Activated B cell treated with CpG ODN at 0.5 μM for 24 hours (primary cell): ENCODE measurements at places on chromosomes 4 and X.

GRCh38 chr4:70893790-70894189, 8.4 kb upstream of the MOB1B start:
- no peak for DNase-seq

- no peak for DNase-seq
These were observed 38.7 kb upstream of the DCLK2 start for GRCh38 chr4:150039274-150040127.

GRCh38 chr4:86432559-86433134, 72.8 kb upstream of the MAPK10 start:
- no peak for DNase-seq

DNA sequence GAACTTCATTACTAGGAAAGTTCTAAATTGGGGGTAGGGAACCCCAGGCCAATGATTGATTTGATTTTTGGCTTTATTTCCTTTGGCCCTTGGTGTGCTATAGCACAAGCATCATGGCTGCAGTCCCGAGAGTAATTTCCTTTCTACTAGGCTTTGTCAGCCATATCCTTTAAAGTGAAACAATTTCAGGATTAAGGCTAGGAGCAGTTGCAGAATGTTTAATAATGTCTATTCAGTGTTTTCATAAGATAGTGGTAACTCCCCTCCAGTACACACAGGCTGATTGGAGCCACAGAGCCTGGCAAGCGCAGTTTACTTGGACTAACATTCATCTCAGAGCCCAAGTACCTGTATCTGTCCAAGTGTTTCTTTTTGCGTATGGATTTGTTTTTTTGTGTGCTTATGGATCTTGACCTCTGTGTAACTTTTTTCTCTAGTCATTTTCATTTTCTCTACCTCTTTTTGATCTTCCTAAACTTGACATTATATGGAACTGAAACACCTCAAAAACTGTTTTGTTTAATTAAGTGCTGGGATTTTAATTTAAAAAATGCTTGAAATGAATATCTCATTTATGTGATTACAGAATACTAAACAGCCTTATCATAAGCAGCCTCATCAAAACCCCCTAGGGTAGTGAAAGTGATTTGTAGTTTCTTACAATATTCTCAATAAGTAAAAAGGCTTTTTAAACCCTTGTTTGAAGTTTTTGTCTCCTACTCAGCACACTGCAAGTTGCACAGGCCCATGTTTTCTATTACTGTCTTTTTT, 7.5 kb downstream of the STIM2 start:
- DNase-seq, result no peak

- DNase-seq, result no peak
These were observed 98.0 kb downstream of the PAPSS1 start for GRCh38 chr4:107622006-107622405.

DNA sequence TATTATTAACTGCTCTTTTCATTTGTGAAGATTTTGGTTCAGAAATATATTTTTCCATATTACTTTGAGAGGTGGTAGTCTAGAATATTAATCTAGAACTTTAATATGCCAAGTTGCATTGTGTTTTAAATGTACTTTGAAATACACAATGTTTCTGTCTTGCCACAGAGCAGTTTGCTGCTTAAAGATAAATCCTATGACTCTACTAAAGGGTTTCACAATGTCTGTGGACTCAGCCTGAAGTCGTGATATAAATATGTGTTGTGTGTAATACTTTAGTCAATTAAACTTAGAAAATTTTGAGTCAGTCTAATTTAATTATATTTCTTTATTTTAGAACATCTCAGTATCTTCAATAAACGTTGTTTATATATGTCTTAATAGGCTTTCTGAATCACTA, 1771.7 kb upstream of the PCDH7 start:
- DNase-seq, result no peak

GRCh38 chr4:139934057-139934707, 219.8 kb downstream of the MAML3 start:
- DNase-seq, result no peak

DNA sequence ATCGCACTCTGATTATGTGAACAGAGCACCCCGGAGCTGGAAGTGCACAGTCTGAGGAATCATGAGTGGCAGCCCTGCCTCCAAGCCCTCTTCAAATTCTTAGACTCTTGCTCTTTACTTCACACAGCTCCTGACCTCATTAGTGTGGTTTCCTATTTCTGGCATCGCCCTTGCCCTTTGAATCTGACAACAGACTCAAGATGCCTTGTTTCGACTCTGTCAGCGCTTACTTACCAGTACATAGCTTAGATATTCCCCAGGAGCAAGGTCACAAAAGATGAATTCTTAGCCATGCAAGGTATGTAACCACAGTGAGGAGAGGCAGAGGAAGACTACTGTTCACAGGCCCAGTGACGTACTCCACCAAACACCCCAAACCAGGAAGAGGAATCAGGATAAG, 167.2 kb downstream of the KDR start:
- DNase-seq, result no peak

GRCh38 chr4:81470456-81471297, 1.0 kb downstream of the RASGEF1B start:
- DNase-seq, result peak; percentile 53

GRCh38 chr4:124070688-124071484, 641.6 kb downstream of the ANKRD50 start:
- DNase-seq, result no peak

DNA sequence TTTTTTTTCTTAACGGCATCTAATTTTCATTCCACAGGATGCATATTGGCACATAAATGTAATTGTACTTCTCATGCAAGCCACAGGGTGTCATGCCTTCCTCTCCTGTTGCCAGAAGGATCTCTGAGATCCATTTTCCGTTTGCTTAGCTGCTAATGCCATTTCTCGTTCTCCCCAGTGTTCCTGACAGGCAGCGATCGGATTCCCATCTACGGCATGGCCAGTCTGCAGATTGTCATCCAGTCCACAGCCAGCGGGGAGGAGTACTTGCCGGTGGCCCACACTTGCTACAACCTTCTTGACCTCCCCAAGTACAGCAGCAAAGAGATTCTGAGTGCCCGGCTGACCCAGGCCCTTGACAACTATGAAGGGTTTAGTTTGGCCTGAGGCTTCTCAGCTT, 8.9 kb upstream of the NAP1L5 start:
- no peak for DNase-seq

DNA sequence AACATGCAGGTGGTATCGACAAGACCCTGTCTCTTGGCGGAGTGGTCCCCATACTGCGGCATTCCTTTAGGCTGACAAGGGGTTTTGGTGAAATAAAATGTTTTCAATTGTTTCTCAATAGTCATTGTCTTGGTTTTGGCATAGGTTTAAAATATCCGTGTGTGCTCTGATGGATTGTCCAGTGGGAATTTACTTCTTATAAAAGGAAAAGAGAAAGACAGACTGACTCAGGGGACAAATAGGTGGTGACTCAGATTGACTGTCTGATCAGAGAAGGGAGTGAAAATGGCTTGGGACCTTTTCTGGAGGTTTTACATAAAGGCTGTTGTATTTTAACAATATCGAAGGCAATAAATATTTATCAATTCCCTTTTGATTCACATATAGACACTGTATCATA, 129.8 kb downstream of the SORBS2 start:
- no peak for DNase-seq

GRCh38 chrX:110276778-110277177, 41.1 kb downstream of the AMMECR1 start:
- DNase-seq, result no peak

DNA sequence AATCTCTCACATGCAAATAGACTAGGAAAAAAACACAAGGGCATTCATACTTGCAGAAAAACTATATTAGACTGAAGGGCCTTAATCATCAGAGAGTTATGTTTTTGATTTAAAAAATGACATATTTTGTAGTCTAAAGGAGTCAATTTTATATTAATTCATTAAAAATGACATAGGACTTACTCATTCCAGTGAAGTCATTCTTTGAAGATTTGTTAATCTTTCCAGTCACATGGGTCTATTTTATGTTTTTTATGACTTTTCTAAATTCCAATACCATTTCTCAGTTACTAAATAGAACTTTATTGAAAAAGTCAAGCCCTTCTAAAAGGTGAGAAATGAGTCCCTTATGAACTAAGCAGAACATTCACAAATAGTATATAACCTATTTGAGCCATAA, 743.8 kb upstream of the INTU start:
- no peak for DNase-seq

GRCh38 chrX:1336331-1336943, at the start of gene IL3RA:
IL3RA (plus strand) TSS chrX:1336785; CDS start chrX:1341766, 4,981 bp downstream.
- no peak for DNase-seq

GRCh38 chrX:12997906-12998687, 23.2 kb downstream of the TMSB4X start:
- no peak for DNase-seq

- no peak for DNase-seq
These were observed 12.0 kb downstream of the TMEM187 start for GRCh38 chrX:153984351-153985178.

GRCh38 chr4:69828828-69829227, 31.1 kb downstream of the SULT1E1 start:
- no peak for DNase-seq

GRCh38 chrX:45322382-45322781, 121.7 kb upstream of the DIPK2B start:
- DNase-seq, result no peak

DNA sequence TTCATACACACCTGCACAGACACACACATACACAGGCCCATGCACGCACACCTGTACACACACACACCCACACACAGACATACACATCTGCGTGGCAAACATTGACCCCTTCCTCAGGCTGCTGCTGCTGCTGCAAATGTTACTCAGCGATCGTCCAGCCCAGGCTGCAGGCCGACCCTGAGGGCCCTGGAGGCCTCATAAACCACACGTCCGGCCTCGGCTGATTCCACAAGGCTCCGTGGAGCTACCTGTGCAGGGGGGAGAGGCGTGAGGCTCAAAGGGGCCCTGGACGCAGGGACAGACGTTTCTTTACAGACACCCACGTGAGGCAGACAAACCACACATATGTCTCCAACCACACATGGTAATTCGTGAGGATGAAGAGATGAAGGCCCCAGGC, 53.9 kb upstream of the PPP2R3B start:
- no peak for DNase-seq

- peak; percentile 26 for DNase-seq
These were observed 54.5 kb downstream of the RAB40A start for GRCh38 chrX:103464774-103465117.

- peak; percentile 29 for DNase-seq
These were observed 38.9 kb upstream of the PHEX start for GRCh38 chrX:21993265-21993664.

DNA sequence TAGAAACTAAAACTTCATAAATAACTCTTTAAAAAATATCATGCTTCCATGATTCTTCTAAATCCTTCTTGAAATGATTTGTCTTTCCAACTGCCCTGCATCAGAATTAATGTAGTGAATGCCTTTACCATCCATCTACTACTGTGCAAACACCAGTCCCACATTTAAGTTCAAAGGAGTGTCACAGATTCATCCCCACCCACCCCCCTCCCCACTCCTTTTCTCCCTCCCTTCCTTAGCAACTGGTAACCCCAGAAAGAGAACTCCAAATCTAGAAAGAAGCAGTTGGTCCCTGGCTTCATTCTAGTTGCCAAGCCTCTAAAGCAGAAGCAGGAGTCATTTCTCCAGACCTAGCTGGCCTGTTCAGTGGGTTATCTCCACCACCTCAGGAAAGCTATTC, at the start of gene PRR32:
Gene PRR32, plus strand, starts transcription at position 301 of the 400 bp plus-strand sequence. CDS start 115 bp downstream, outside the sequence.
- DNase-seq, result no peak

GRCh38 chr4:141098163-141098562, 35.1 kb downstream of the RNF150 start:
- no peak for DNase-seq

DNA sequence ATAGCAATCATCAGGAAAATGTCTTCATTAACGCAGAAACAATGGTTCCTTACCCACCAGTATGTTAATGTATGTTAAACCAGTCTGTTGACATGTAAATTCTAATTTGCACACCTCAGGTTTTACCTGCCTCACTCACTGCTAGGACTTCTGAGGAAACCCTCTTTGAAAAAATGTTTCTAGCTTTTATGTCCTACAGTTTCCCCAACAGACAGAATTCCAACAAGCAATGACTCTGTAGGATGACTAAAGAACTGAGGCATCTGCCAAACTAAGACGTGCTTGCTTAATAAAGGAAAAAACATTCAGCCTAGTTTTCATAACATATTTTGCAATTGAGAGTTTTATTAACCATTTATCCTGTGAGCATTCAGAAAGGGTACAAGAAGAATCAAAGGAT, 20.6 kb upstream of the SOX3 start:
- DNase-seq, result no peak

DNA sequence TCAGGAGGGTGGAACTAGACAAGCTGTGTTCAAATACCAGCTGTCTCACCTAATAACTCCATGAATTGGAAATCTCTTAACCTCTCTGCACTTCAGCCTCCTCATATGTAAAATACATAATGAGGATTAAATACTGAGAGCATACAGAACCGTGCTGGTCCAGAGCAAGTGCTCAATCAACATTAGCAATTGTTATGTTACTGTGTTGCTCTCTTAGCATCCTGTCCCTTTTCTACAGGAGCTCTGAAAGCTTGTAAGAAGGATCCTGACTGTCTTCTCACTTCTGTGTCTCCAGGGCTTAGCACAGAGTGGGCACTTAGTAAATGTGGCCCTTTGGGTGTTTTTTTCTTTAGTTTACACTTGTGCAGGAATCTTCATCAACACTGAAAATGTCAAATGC, 1456.1 kb upstream of the IGFBP7 start:
- DNase-seq, result no peak

DNA sequence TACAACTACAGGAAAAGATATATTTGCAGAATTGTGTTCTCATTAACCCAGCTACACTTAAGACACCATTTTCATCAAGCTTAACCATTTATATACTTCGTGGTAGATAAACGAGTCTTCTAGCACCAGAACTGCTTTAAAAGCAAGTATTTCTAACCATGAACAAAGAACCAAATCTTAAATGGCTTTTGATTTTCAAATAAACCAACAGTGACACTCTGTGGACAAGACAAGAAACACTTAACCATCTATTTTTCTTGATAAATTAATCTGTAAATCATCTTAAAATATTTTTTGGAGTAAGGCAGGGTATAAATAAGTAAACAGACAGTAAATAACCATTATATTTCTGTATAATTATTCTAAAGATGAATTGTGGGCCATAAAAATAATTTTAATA, 10.2 kb downstream of the BEND2 start:
- no peak for DNase-seq

DNA sequence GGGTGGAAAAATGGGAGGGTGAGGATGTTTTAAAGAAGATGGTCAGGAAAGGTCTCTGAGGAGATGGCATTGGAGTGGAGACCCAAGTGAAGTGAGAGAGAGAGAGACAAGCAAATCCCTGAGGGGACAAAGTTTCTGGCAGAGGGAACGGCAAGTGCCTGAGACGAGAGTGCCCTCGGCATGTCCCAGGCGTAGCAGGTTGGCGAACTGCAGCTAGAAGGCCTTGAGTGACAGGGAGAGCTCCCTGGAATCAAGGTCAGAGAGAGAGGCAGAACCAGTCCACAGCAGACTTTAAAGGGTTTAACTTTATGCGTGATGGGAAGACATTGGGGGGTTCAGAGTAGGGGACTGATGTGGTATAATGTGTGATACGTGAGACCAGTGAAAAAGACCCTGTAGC, 150.2 kb upstream of the HAND2 start:
- DNase-seq, result no peak
